NAMALWA (cell line): ENCODE measurements at places on chromosomes 13 and 19.
A peak's percentile ranks its signal among the peaks of the same experiment; 100 is the strongest.

DNA sequence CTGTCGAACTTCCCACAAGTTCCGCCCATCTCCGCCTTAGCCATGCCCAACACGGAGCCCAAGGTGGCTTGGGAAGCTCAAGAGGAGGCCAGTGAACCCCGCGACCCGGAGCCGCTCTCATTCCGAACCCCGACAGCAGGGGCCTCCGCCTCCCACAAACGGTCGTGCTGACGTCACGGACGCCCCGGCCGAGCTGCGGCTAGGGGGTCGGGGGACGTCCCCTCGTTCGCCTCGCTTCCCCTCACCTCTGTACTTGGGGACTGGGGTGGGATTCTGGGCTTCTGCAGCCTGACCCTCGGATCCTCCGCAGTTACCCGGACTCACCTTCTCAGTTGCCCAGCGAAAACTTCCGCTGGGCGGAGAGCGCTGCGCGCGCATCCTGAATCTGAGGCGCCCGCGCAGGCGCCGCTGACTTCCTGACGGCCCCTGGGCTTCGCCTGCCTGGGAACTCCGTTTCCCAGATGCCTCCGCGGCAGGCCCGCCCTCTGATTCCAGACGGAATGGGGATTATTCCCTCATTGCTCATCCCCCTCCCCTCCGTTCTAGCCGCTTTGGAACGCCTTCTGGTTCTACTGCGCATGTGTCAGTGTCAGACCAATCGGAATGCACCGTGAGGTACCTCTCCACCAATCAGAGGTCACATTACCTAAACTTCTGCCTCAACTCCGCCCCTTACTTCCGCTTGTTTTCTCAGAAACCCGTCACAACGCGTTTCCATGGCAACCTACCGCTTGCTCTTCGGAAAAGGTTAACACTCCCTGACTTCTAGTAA is at the start of gene VRK3:
TSS of gene VRK3 (minus strand) at position 351 of the 772 bp plus-strand sequence. CDS start 9,210 bp downstream, outside the sequence.
- DNase-seq: peak; percentile 100

- DNase-seq: no peak
Observed at GRCh38 chr19:3202346-3202745, 16.6 kb downstream of the NCLN start.

GRCh38 chr19:4576016-4576933 is 16.8 kb upstream of the SEMA6B start:
- DNase-seq: peak; percentile 66

DNA sequence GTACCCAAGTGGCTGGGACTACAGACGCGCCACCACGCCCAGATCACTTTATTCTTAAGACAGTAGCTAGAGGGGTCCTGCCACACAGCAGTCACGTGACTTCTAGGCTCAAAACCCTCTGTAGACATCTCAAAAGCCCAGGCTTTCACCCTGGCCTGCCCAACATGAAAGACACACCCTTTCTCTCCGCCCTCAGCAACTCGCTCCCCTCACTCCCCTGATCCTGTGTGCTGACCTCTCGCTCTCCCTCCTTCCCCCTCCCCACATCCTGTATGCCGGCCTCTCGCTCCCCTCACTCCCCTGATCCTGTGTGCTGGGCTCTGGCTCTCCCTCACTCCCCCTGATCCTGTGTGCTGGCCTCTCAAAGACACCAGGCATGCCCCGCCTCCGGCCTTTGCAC is 77.4 kb downstream of the SLC15A1 start:
- DNase-seq: no peak

DNA sequence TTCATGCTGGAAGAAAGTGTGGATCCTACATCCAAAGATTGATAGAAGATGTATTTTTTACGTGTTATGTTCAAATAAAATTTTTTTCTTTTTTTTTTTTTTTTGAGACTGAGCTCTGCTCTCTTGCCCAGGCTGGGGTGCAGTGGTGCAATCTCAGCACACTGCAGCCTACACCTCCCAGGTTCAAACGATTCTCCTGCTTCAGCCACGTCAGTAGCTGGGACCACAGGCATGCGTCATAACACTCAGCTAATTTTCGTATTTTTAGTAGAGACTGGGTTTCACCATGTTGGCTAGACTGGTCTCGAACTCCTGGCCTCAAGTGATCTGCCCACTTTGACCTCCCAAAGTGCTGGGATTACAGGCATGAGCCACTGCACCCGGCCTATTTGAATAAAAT is 65.7 kb downstream of the KLF12 start:
- DNase-seq: no peak

DNA sequence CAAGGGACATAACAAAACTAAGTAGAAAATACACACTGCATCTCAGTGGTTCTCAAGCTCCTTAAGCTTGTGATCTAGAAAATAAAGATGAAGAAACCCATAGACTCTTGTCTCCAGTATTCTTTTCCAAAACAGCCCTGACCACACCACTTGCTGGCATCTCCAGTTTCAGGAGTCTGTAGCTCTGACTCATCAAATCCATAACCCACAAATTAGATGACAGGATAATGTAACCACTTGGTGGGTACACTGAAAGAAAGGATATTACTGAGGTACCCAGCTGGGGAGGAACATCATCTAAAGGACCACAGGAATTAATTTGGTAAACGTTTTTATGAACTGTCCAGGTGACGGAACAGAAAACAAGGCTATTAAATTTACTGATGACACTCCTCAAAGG is 214.7 kb downstream of the VWA8 start:
- DNase-seq: no peak

DNA sequence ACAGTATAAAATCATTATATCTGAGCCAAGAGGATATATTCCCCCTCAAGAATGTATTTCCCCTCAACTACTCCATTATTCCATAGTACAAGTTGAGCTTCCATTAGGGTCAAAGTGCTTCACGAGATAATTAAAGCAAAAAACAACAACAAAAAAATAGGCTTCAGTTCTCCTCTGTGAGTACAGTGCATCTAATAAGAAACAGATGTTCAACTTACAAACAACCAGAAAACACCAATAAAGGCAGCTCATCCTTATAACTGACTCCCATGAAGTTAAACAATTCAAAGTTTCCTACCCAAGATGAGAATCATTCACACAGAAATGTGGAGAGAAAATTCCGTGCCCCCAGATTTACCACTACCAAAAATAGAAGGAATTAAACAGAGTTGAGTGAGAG is 854.4 kb downstream of the PCDH9 start:
- no peak for DNase-seq

DNA sequence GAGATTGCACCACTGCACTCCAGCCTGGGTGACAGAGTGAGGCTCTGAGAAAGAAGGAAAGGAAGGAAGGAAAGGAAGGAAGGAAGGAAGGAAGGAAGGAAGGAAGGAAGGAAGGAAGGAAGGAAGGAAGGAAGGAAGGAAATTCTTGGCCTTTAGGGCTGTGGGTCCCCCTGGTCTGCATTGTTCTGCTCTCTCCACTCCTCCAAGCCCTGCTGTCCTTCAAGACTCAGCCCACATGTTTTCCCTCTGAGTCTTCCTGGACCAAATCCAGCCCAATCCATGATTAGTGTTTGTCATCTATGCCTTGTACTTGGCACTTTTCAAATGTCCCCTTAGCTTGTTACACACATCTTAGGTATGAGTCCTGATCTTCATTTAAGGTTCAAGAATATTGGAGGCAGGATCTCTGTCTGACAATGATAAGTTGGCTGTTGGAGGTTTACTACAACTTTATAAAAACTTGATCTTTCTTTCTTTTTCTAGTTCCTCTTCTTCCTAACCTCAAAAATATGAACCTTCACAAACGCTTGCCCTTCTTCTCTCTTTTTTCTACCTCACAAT is 48.8 kb upstream of the INTS6 start:
- no peak for DNase-seq

GRCh38 chr13:85500696-85501256 is 298.4 kb downstream of the SLITRK6 start:
- DNase-seq: no peak

DNA sequence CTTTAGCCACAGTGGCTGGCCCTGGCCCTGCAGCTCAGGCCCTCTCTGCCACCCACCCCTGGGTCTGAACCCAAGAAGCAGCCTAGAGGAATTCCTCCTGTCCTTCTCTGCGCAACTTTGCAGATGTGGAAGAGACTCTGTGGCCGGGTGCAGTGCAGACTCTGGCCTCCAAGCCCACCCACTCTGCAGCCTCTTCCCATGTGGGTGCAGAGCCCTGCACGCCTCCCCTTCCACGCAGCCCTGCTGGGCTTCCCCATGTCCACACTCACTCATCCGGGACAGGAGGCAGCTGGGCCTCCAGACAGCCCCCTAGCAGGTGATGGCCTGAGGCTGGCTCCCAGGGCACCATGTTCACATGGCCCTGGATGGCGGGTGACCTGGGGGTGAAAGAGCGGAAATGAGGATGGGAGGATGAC is 2.5 kb downstream of the TEX29 start:
- DNase-seq: no peak

DNA sequence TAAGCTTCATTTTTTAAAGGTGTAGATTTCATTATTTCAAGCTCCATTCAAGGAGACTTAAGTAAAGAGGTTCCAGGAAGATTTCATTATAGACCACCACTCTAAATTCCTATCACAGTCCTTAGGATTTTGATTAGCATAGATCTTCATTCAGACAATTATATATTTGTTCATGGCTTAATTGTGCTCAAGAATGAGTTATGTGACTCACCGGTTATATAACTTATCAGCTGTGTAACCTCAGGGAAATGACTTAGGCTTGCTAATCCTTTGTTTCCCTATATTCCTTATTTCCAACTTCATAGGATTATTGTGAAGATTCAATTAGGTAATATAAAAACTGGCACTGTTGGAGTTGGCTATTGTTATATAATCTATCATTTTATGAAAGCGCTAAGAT is 632.8 kb upstream of the SPRY2 start:
- no peak for DNase-seq

GRCh38 chr19:4115050-4115817 is 8.7 kb downstream of the MAP2K2 start:
- DNase-seq: peak; percentile 42

DNA sequence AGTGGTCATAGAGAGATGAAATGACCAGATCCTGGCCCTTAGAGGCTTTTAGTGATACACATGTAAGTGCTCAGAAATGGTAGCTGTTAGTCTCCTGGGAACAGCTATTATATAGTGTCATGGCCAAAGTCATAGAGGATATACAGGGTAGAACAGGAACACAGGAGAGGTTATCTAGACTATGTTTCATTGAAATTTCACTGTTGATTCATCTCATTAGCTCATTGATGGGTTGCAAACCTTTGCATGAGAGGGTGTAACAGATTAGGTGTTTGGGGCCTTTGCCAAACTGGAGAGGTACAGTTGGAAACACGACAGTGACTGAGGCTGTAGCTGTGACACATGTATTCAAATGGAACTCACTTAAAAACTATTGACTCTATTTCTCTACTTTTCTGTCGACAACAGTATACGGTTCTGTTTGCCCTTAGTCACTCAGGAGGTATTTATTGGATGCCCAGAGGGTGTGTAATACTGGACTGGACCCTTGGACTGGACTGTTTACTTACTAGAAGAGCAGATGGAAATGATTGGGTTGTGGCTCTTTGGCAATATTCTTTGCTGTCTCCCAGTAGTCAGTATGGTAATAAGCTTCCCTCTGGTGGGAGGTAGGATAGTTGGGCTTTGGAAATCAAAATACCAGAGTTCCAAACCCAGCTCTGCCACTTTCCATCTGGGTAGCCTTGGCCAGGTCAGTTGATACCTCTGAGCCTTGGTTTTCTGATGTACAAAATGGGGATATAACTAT is 29.8 kb downstream of the ARHGAP35 start:
- DNase-seq: no peak

GRCh38 chr19:51272183-51272810 is 21.4 kb downstream of the SIGLECL1 start:
- DNase-seq: no peak

DNA sequence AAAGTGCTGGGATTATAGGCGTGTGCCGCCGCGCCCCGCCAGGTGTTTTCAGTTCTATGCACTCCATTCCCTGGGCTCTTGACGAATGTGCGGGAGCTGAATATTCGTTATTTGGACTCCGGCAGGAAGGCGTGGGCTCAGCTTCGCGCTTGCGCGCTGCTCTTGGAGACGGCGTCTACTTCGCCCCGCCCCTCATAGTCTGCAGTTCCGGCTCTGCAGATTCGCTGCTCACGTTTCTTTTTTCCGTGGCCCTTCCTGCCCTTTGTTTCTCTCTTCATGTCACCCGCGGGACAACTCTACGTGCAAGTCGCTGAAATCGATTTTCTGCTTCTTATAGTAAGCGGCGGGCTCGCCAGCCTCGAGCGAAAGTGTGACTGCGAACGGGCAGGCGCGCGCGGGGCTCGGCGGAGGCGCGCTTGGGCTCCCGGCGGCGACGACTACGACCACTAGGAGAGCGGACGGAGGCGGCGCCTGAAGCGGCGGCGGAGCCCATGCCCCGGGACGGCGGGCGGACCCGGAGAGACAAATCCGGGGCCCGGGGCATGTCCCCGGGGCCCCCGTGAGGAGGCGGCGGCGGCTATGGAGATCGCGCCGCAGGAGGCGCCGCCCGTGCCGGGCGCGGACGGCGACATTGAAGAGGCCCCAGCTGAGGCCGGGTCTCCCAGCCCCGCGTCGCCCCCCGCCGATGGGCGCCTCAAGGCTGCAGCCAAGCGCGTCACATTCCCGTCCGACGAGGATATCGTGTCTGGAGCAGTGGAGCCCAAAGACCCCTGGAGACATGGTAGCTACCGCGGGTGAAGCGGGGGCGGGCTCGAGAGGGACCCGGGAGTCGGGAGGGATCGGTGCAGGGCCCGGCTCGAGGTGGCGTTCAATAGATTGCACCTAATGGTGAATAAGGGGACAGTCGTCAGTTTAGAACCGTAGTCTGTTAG is at the start of gene PPP1R37:
TSS of gene PPP1R37 (plus strand) at position 433 of the 932 bp plus-strand sequence. CDS start at position 580, 147 bp downstream.
- peak; percentile 95 for DNase-seq

- DNase-seq: peak; percentile 89
Observed at GRCh38 chr19:47707135-47707925, 5.9 kb upstream of the EHD2 start.

- DNase-seq: no peak
Observed at GRCh38 chr13:113349491-113349890, 14.4 kb downstream of the GRTP1 start.

DNA sequence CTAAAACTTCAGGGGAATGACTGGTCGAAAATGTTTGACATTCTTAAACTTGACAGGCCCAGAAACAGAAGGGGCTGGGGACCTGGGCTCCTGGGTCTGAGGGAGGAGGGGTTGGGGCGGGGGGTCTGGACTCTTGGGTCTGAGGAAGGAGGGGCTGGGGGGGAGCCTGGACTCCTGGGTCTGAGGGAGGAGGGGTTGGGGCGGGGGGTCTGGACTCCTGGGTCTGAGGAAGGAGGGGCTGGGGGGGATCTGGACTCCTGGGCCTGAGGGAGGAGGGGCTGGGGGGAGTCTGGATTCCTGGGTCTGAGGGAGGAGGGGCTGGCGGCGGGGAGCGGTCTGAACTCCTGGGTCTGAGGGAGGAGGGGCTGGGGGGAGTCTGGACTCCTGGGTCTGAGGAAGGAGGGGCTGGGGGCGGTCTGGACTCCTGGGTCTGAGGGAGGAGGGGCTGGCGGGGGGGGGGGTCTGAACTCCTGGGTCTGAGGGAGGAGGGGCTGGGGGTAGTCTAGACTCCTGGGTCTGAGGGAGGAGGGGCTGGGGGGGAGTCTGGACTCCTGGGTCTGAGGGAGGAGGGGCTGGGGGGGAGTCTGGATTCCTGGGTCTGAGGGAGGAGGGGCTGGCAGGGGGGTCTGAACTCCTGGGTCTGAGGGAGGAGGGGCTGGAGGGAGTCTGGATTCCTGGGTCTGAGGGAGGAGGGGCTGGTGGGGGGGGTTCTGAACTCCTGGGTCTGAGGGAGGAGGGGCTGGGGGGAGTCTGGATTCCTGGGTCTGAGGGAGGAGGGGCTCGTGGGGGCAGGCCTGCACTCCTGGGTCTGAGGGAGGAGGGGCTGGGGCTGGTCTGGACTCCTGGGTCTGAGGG is 5.5 kb upstream of the KLK6 start:
- no peak for DNase-seq

GRCh38 chr19:49129238-49129583 is 9.9 kb downstream of the PPFIA3 start:
- DNase-seq: no peak

GRCh38 chr19:16849168-16849567 is 20.0 kb downstream of the SIN3B start:
- no peak for DNase-seq
